ENCODE measurements at places on chromosomes 3 and 15.

DNA sequence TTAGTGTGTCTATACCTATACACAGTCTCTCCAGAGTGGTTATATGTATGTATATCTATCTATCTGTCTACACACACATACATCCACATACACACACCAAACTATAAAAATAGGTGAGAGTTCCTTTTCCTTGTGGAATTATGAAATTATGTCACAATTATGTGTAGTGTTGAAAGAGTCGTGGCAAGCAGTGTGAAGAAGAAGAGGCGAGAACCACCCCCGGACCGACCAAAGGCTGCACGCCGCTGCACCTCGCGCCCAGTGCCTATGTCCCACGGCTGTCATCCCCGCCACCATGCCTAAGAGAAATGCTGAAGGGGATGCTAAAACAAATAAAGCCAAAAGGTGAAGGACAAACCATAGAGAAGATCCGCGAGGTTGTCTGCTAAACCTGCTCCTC, 95.0 kb upstream of the RAP2B start:
- DNase-seq: no peak

- no peak for DNase-seq
These were observed 41.4 kb downstream of the CD200 start for GRCh38 chr3:112374333-112374734.

- no peak for DNase-seq
These were observed 3.1 kb downstream of the AP4E1 start for GRCh38 chr15:50911621-50912020.

DNA sequence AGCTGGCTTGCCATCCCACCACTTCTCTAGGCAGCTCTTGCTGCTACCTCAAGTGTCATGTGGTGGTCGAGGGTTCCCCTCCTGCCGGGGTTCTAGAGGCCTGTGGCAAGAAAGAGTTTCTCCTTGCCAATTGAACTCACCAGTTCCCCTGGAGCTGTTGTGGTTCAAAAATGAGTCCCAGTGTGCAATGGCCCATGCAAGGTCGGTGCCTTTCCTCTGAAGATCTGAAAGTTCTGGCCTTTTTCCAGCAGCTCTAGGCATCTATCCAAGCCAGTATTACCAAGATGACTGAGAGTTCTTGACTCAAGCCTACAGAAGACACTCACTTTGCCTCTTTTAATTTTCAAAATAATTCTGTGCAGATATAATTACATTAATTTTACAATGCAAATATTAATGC, 163.6 kb downstream of the KCNMB2 start:
- no peak for DNase-seq

DNA sequence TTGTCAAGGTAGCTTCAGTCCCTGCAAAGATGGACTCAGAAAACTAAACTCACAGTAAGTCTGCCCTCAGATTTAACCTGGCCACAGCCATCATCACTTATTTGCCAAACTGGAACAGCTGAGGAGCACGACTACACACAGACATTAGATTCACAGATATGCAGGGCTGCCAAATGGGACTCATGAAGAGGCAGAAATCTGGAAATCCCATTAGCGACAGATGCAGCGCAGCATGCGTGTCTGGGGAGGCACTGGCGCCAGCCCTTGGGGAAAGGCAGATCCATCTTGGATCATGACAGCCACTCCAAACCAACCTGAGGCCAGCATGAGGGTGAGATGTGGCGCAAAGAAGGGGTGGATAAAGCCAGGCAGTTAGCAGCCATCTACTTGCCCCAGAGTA, 160.7 kb upstream of the TSC22D2 start:
- no peak for DNase-seq

DNA sequence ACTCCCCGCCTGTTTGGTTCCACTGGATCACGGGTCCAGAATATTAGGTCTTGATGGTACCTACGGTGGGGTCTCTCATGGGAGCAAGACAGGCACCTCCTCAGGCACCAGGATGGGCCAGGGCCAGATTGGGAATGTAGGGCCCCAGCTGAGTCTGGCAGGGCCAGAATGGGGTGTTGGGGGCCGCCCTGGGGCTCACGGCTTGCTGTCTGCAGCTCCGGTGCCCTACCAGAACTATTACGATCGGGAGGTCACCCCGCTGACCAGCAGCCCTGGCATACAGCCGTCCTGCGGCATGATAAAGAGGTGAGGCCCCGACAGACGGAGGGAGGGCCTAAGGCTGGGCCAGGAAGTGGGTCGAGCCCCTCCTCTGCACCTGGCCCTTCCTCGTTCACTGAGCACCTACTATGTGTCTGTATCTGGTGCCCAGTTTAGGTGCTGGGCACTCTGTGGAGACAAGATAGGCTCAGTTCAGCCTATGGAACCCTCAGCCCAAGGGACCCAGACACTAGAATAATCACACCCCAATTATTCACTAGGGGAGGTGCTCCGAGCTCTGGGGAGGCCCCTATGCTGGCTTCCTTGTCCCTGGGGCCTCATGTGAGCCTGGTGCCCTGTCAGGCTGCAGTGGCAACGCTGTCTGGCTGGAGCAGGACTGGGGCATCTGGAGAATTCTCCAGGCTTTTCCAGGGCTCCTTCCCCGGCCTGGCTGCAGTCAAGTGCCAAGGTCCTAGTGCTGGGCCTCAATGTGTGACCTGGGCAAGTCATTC, 37.9 kb downstream of the PSTPIP1 start:
- no peak for DNase-seq

- DNase-seq: no peak
These were observed 13.4 kb downstream of the RFTN1 start for GRCh38 chr3:16500093-16500492.

GRCh38 chr3:81198756-81199155, 562.7 kb downstream of the GBE1 start:
- no peak for DNase-seq
